ENCODE measurements at places on chromosomes 16 and 17.

DNA sequence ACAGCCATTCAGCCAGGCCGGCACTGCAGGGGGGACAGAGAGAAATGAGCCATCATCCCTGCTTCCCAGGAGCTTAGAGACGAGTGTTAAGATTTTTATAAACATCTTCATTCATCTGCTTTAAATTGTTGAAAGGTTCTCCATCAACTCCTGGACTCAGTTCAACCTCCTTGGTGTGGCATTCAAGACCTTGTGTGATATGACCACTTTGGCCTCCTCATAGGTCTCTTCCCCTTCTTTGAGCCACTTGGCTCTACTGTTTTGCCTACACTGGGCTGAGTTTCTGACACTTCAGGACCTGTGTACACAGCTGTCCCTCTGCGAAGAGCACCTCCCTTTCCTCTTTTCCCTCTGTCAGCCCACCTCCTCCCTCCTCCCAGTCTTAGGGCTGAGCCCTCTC is 4.3 kb downstream of the DOC2B start:
- DNase-seq, result no peak

- DNase-seq, result no peak
Observed at GRCh38 chr17:78665952-78666920, 89.0 kb upstream of the DNAH17 start.

DNA sequence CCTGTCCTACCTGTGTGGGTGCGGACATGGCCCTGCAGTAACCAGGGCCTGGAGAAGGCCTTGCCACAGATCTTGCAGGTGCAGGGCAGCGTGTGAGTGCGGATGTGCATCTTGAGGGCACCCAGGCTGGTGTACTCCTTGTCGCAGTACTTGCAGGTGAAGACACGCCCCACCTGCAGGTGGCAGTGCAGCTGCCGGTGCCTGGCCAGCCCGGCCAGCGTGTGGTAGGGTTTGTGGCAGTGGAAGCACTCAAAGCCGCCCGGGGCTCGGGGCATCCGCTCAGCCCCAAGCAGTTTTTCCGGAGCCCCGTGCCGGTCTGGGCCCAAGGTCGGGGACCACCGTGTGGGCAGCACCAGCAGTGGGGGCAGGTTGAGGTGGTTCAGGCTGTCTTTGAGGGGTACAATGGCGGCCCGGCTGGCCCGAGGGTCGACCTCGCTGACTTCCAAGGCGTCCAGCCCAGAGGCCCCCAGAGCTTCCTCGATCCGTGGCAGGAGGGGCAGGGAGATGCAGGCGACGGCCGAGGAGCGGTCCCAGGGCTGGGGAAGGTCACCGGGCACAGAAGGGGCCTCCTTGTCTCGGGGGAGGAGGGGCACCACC is 5.1 kb downstream of the SNAI3 start:
- no peak for DNase-seq

GRCh38 chr16:89256651-89257254 is 39.2 kb downstream of the ZNF778 start:
- DNase-seq, result no peak

DNA sequence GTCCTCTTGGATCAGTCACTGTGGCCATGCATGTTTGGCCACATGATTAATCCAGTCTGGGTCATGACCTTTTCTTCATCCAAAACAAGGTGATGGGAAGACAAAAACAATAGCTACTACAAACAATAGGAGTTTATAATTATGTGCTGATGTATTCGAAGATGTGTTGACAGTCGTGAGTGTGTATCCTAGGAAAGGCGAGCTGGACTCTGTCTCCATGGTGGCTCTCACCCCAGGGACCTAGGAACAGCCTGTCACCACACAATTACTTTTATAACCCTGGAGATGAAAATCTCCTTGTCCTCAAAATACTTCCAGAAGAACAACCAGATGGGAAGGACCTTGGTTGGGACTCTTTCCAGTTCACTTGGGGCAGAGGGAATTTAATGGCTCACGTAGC is 9.8 kb upstream of the PLK1 start:
- DNase-seq, result no peak

DNA sequence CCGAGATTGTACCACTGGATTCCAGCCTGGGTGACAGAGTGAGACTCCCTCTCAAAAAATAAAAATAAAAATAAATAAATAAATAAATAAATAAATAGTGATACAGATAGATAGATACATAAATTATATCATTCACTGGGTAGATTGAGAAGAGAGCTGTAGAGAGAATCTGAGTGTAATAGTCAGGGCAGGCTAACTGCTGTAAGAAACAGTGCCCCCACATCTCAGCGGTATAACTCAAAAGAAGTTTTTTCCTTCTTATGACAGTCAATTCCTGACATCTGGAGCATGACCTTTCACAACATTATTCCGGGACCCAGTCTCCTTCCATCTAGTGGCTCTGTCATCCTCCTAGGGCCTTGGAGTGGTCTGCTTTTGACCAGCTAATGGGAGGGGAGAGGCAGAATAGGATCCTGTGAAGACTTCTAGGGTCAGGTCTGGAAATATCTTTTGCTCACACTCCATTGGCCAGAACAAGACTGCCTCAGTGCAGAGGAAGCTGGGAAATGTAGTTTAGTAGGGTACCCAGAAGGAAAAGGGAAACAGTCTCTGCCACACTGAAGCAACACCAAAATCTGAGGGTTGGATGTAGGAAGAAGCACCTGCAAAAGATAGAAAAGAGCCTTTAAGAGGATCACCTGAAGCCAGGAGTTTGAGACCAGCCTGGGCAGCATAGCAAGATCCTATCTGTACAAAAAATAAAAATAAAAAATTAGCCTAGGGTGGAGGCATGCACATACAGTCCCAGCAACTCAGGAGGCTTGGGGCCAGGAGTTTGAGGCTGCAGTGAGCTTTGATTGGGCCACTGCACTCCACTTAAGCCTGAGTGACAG is 3.0 kb upstream of the QPRT start:
- DNase-seq, result no peak

GRCh38 chr17:3659541-3660111 is 8.8 kb downstream of the TAX1BP3 start:
- DNase-seq, result peak; percentile 81

DNA sequence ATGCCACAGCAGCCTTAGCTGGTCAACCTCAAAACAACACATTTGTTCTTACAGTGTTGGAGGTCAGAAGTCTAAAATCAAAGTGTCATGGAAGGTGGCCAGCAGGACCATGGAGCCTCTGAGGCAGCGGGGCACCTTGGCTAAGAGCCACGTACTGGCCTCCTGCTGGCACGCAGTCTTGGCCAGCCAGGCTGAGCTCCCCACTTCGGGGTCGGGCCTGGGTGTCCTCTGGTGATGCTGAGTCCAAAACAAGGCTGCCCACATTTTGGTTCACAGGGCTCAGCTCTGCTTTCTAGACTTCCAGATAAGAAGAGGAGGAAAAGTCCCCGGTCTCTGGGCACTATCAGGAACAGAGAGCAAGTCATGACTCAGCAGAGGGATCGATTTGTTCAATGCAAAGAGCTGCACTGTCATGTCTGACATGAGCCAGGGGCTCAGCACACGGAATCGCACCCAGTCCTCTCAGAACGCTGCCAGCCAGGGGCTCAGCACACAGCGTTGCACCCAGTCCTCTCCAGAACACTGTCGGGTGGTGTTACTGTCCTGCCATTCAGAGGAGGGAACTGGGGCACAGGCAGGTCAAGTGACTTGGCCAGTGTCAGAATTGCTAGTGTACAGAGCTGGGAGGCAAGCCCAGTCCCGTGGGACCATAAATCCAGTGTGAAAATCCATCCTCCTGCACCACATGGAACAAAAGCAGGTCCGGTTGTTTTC is 2.5 kb downstream of the LGALS9 start:
- DNase-seq, result no peak

- no peak for DNase-seq
Observed at GRCh38 chr17:38710985-38711384, 5.9 kb downstream of the MLLT6 start.

GRCh38 chr17:81349397-81350319 is 45.6 kb upstream of the BAHCC1 start:
- DNase-seq, result no peak

- DNase-seq, result no peak
Observed at GRCh38 chr16:50500171-50500874, 47.9 kb upstream of the NKD1 start.

DNA sequence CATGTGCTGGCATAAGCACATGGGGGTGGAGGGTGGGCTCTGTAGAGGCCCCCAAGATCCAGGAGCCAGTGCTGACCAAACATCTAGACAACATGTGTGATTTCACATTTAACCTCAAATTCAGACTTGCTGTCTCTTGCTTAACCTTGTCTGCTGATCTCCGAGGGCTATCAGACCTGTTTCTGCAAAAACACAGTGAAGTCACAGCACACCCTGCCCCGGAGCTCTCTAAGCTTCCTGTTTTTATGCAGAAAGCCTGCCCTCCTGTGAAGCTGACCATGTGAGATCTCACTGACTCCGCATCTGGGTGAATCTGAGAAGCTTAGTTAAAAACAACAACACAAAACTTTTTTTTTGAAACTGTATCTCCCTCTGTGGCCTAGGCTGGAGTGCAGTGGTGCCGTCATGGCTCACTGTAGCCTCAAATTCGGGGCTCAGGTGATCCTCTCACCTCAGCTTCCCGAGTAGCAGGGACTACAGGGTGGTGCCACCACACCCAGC is 6.6 kb upstream of the DPEP2 start:
- DNase-seq, result no peak

DNA sequence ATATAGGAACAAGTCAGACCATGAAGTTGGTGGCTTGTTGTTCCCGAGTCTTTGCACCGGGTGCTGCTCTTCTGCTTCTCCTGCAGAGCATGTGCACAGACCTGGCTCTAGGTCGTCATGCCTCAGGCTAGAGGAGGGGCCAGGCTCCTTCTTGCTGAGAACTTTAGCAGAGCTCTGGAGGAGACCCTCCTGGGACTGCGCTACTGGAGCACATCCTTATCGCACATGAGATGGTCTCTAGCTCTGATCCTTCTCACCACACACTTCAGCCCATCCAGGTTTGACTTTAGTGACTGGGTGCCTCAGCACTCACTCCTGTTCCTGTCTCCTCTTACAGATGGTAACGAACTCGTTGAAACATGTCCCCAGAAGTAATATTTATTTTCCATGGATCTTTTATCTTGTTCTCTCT is 14.9 kb downstream of the FOXK2 start:
- no peak for DNase-seq

- no peak for DNase-seq
Observed at GRCh38 chr17:18246880-18247612, 11.5 kb downstream of the FLII start.

DNA sequence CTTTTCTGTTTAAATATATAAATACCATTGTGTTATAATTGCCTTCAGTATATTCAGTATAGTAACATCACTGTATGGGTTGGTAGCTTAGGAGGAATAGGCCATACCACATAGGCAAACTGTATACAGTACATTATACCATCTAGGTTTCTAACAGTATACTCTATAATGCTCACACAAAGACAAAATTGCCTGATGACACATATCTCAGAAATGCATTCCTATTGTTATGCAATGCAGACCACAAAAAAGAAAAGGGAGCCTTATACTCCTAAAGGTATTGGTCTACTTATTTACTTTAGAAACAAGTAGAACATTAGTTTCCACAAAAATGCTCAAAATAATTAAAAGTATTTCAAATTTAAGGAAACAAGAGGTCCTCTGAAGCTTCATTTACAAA is 47.9 kb downstream of the SETD6 start:
- DNase-seq, result no peak

- no peak for DNase-seq
Observed at GRCh38 chr16:10812312-10813098, 6.1 kb downstream of the TVP23A start.

DNA sequence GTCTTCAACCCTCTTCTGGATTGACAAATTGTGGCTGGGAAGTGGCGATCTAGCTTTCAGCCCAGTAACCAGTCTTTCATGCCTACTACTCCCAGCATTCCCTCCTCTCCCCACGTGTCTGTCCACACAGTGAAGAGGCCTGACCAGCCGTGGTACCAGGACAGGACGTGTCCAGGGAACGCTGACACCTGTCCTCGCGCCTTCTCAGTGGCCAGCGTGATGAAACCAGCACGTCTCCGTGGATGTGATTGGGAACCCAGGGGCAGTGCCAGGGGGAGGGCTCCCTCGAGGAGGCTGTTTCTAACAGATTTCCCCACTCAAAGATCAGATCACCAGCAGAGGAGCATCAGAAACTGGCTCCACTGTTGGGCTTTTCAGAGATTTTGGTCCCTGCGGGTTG is 69.1 kb downstream of the RPA1 start:
- DNase-seq, result no peak

- no peak for DNase-seq
Observed at GRCh38 chr16:55737966-55738365, 82.2 kb downstream of the SLC6A2 start.

DNA sequence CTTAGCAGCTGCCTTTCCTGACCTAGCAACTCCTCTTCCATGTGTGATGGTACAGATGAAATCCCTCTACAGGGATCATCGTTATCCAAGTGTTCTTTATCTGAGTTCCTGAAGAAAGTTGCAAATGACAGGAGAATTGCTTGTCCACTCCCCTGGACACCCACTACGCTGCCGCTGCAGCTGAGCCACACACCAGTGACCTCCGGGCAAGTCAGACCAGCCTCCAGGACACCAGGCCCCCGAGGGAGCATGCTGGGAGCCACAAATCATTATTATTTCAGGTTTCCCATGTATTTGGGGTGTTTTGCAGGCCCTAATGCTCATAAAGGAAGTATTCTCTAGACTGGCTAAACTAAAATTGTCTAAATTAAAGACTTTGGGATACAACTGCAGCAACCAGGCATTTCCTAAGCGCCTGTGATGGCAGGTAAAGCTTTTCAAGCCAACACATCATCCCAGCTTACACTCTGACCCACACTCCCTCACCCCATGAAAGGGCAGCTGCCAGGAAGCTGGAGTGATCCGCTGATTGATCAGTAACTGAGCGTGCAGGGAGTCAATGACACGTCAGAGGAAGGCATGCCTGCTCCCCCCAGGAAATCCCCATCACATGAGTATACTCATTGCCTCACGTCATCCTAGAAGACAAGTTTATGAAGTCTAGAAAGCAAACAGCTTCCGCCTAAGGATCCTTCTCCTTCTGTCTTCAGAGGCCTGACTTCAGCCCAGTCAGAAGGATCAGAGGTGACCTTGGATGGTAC is 14.4 kb downstream of the FA2H start:
- no peak for DNase-seq

GRCh38 chr17:67974598-67975066 is 21.6 kb downstream of the C17orf58 start:
- no peak for DNase-seq

- DNase-seq, result no peak
Observed at GRCh38 chr17:20154286-20155000, 145.3 kb downstream of the SPECC1 start.

GRCh38 chr16:51657848-51658247 is 506.8 kb upstream of the SALL1 start:
- no peak for DNase-seq

DNA sequence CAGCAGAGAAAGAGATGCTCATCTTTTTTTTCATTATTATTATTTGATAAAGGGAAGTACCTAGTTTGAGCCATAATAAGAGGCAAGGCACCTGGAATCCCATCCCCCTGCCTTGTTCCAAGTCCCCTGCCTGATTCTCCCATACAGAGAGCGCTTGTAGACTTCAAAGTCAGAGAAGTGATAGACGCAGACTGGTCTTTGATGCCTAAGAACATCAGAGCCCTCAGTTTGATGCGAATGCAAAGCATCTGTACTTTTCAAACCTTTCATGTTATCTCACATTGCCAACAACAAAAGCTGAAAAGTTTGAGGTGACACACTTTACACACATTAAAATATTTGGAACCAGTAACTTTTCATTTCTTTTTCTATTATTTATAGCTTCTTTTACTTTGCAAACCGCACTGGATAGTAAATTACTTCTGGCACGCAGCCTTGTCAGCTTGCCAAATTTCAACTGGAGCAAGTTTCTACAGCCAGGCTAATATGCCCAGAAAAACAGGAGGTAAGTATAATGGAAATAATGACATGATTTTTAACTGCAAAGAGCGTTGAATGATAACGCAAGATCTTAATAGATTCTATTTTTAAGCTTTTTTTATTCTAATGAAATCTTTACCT is 5.9 kb upstream of the UTP6 start:
- no peak for DNase-seq
